ENCODE measurements at places on chromosomes 6 and 20.

- no peak for DNase-seq
Observed at GRCh38 chr20:6708010-6708409, 59.5 kb upstream of the BMP2 start.

DNA sequence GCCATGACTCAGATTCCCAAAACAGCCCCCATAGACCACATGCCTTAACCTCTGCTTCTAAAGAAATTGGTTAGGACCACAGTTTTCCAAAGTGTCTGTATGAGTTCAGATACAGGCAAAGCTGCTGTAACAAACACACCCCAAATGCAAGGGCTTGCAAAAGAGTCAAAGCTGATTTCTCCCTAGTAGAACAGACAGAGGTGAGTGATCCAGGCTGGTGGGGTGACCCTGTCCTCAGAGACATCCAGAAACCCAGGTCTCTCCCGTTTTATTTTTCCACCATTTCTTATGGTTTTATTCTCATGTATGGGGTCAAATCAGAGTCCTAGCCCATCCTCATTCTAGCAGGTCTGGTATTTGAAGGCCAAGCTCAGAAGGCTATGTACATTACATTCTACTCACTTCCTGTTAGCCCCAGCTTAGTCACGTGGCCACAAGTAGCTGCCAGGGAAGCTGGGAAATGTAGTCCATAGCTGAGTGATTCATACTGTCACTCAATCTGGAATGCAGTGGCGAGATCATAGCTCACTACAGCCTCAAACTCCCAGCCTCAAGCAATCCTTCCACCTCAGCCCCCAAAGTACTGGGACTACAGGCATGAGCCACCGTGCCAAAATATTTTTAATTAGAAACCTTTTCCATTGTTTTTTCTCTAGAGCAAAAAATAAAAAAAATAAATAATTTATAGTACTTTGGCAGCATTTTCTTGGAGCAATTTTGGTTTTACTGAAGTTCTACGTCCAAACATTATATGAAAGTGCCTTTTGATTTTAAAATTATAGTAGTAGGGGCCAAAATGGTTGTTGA is 175.2 kb downstream of the ZMYND8 start:
- peak; percentile 9 for DNase-seq

- no peak for DNase-seq
Observed at GRCh38 chr6:110731898-110732297, 83.4 kb downstream of the CDK19 start.

DNA sequence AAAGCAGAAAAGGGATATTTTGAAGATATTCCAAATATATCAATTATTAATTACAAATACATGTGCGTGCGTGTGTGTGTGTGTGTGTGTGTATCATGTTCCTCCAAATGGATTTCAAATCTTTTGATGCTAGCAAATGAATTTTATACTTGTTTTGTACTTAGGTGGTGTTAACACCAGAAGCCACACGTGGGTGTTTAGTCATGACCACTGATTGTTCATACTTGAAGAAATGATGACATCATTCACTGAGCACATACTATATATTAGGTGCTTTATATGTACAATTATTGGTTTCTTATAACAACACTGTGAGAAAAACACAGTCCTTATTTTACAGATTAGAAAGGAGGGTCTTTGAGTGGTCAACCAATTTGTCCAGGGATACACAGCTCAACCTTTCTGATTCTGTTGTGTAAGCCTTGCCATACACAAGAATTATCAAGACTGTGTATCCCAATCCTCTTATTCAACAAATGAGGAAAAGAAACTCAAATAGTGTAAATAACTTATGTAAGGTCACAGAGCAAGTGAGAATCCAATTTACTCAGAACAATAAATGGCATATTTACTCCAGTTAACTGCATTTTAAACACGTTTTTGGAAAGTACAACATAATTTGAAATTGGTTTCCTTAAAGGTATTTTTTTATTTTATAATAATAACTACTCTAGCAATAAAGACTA is 88.5 kb downstream of the BCAS1 start:
- DNase-seq: peak; percentile 20

DNA sequence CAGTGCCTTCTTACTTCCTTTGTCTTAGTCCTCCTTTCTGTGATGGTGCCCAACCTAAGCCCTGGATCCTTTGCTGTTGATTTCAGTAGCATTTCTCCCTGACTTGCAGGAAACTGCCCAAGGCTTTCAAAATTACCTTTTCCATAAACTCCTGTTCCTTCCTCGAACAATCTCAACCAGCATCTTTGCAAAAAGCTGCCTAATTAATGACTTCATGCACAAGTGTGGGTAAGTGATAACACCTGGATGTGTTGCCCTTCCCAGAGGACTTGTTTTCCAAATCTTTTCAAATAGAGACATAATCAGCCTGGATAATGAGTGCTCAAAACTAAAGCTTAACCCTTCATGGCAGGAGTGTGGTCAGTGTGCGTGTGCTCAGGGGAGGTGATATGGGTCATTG is 118.0 kb downstream of the PCSK2 start:
- DNase-seq: no peak

GRCh38 chr6:157092736-157093135 is 230.6 kb downstream of the TMEM242 start:
- DNase-seq: no peak

DNA sequence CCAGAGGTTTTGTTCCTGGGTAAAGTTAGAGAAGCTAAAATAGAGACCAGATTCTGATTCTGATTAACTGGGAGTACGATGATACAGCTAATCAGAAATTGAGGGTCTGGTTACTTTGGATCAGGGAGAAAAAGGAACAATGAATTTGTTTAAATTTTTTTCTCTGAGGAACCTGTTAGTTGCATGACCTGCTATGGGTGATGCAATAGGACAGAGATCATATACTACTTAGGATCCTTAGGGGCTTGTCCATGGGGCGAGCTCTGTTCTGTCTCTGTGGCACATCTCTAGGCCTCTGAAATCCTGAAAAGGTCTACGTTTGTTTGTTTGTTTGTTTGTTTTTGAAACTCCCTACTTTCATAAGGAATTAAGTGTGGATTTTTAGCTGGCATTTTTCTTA is 166.1 kb upstream of the LAMP5 start:
- DNase-seq: no peak
